ENCODE measurements at places on chromosomes 2 and 18. TPM values are rescaled to one million over a fixed set of nuclear protein-coding genes. Genes with fewer than 3 reads are reported as not detected.

The UGT1A4 gene
- total RNA-seq = not detected

The SERPINB2 gene
- 0.28 TPM for total RNA-seq

The CDH2 gene
- 113 TPM for total RNA-seq

The APLF gene
- 4.5 TPM for total RNA-seq

The ATIC gene
- total RNA-seq = 47.3 TPM

The SP5 gene
- 6.7 TPM for total RNA-seq

The OSR1 gene
- total RNA-seq = 3.3 TPM

The MYCN gene
- 1.6 TPM for total RNA-seq

The NCKAP5 gene
- 1.0 TPM for total RNA-seq

The TTC39C gene
- 49.4 TPM for total RNA-seq

The MALL gene
- 1.4 TPM for total RNA-seq

The FLACC1 gene
- total RNA-seq = 1.9 TPM

The CCDC68 gene
- total RNA-seq = 16.1 TPM

The C2orf69 gene
- 14.6 TPM for total RNA-seq

The FKBP1B gene
- total RNA-seq = 5.5 TPM

The ALK gene
- total RNA-seq = not detected

The KANSL1L gene
- 29.2 TPM for total RNA-seq

The GAL3ST2 gene
- total RNA-seq = 1.7 TPM

The CELF4 gene
- total RNA-seq = not detected

The CNDP1 gene
- total RNA-seq = not detected

The RGPD3 gene
- 0.21 TPM for total RNA-seq

The LYPD6 gene
- 0.06 TPM for total RNA-seq

The FSHR gene
- total RNA-seq = not detected

The TBR1 gene
- not detected for total RNA-seq

The DPP10 gene
- total RNA-seq = 31.7 TPM

The ZNF396 gene
- 0.61 TPM for total RNA-seq

The HOXD11 gene
- not detected for total RNA-seq

The REG1B gene
- total RNA-seq = 2.6 TPM

Measured in adrenal gland (tissue), 19 donors.